ENCODE measurements at places on chromosomes 12 and 14.

GRCh38 chr14:30235485-30235884, 307.8 kb upstream of the PRKD1 start:
- H3K4me1 ChIP-seq: no peaks in the 10 kb centered on the region
- H3K27me3 ChIP-seq: no peaks in the 10 kb centered on the region
- H3K4me3 ChIP-seq: no peak overlapping the region

- H3K27me3 ChIP-seq: no peaks in the 10 kb centered on the region
- no peaks in the 10 kb centered on the region for H3K4me1 ChIP-seq
- no peak overlapping the region for H3K4me3 ChIP-seq
Observed at GRCh38 chr14:100012478-100013327, 52.5 kb upstream of the EVL start.

DNA sequence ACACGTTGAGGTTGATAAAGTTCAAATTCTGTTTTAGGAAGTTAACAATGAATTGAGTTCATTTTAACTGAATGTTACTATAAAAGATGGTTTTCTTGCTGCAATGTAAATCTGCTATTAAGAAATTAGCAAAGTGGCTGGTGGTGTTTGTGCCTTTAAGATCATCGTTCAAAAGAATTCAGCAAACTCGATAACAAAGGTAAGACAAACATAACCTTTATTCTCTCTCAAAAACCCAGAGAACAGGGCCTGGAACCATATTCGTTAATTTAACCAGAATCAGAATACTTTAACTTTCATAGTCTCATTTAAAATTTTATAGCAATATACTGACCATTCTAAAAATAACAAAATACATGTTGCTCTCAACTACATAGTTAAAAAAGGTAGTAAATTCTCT, 3.4 kb downstream of the TMEM30B start:
- no peak for DNase-seq
- H3K27me3 ChIP-seq: no peaks in the 10 kb centered on the region
- peaks cover 17% of the 10 kb centered on the region for H3K4me1 ChIP-seq
- H3K36me3 ChIP-seq: no peaks in the 10 kb centered on the region

- H3K4me3 ChIP-seq: peak overlapping the region; percentile 95
- peaks cover 21% of the 10 kb centered on the region for H3K36me3 ChIP-seq
- no peak for DNase-seq
- peak overlapping the region; percentile 100 for H3K27ac ChIP-seq
Observed at GRCh38 chr12:55728186-55728938, 447 bp downstream of the CD63 start.

- H3K4me3 ChIP-seq: no peak overlapping the region
- no peaks in the 10 kb centered on the region for H3K36me3 ChIP-seq
- DNase-seq: no peak
- H3K4me1 ChIP-seq: peaks cover 10% of the 10 kb centered on the region
Observed at GRCh38 chr14:53006931-53007562, 56.2 kb upstream of the FERMT2 start.

DNA sequence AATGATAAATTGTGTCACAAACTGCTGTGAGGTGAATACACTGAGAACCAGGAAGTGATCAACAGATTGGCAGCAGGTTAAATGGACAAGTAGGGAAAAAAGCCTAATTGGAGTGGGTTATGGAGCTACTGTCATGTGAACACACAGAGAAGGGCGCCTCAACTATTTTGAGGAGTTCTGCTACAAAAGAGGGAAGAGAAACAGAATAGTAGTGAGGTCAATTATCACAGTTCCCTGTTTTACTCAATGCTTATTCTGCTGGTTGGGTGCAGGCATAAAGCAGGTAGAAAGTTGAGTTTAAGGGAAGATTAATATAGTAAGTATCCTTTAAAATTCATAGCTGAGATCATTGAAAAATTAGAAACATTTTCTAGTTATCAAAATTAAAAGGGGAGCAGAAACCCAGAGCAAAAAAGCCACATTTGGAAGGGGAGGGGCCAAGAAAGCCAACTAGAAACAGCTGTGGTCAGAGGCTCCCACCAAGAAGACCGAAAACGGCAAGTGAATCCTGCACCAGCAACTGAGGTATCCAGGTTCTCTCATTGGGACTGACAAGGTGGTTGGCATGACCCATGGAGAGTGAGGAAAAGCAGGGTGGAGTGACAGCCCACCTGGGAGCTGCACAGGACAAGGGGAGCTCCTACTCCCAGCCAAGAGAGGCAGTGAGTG, 105.7 kb downstream of the ZC3H14 start:
- no peak overlapping the region for H3K4me3 ChIP-seq
- no peaks in the 10 kb centered on the region for H3K27me3 ChIP-seq
- H3K27ac ChIP-seq: no peak overlapping the region
- DNase-seq: no peak
- peaks cover 3% of the 10 kb centered on the region for H3K4me1 ChIP-seq

GRCh38 chr14:90023176-90023896, 38.5 kb upstream of the KCNK13 start:
- H3K4me3 ChIP-seq: no peak overlapping the region
- no peak overlapping the region for H3K27ac ChIP-seq
- peaks cover 19% of the 10 kb centered on the region for H3K36me3 ChIP-seq
- no peak for DNase-seq
- H3K4me1 ChIP-seq: no peaks in the 10 kb centered on the region

DNA sequence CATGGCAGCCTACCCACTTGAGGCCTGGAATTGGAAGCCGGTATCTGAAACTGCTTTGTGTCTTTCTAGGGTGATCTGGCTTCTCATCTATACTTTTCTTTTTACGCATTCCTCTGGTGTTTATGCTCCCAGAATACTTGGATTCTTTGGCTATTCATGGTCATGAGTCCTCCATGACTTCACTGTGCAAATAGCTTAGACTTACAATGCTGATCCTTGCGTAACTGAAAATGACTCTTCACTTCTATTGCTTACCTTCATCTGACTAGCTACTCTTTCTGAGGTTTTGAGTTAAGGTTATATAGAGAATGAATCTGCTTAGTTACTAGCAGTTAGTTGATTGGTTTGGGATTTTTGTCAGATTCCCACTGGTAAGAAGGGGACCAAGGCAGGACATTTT, 121.7 kb upstream of the NOVA1 start:
- DNase-seq: no peak
- no peak overlapping the region for H3K4me3 ChIP-seq
- no peaks in the 10 kb centered on the region for H3K36me3 ChIP-seq
- H3K4me1 ChIP-seq: no peaks in the 10 kb centered on the region
- H3K27ac ChIP-seq: no peak overlapping the region
- H3K27me3 ChIP-seq: no peaks in the 10 kb centered on the region

DNA sequence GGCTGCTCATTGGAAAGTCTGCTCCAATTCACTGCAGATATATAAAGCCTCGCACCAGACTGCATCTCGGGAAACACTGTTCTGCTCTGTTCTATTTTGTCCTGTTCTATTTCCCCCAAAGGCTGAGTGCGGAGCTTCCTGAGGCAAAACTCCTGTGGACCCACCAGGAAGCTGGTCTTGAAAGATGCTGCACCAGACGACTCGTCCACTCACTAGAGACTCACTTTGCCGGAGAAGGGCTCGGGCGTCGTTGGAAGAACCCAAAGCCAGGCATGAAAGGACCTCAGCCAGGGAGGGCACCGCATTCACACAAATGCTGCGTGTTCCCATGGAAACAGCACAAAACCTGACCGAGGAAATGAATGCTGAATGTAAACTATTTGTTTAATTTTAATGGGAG, 331.2 kb upstream of the SFSWAP start:
- DNase-seq: no peak
- no peaks in the 10 kb centered on the region for H3K36me3 ChIP-seq
- no peak overlapping the region for H3K4me3 ChIP-seq
- no peaks in the 10 kb centered on the region for H3K4me1 ChIP-seq

- no peak for DNase-seq
- H3K4me1 ChIP-seq: peaks cover 4% of the 10 kb centered on the region
- no peak overlapping the region for H3K27ac ChIP-seq
- H3K4me3 ChIP-seq: no peak overlapping the region
- H3K36me3 ChIP-seq: no peaks in the 10 kb centered on the region
Observed at GRCh38 chr12:52822771-52823510, 9.0 kb upstream of the KRT4 start.

DNA sequence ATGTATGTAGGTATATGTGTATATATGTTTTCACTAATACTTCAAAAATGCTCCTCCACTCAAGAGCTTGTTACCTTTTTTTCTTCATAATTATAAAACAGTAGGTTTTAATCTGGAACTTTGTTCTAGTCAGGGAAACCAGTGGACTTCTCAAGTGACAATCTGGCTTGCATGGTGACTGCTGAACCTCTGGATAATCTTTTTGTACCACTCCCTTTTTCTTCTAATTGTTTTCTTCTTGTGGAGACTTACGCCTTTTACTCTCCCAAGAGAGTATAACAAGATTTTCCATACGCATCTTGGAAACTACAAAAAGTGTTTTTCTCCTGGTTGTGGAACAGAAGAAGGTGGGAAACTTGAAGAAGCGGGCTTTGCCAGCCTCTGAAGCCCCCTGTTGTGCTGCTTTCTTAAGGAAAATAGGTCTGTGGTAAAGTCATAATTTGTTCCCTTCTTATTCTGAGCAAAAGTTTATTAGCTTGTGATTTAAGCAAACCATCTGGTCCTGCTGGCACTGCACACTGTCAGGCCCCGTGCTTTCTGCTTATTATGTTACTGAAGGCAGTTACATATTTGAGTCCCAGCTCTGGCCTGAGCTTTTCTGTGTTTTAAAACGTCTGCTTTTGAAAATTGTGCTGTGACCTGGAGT, 291.8 kb downstream of the ERC1 start:
- H3K27ac ChIP-seq: peak overlapping the region; percentile 35
- no peak overlapping the region for H3K4me3 ChIP-seq
- H3K27me3 ChIP-seq: no peaks in the 10 kb centered on the region
- peaks cover 18% of the 10 kb centered on the region for H3K4me1 ChIP-seq
- H3K36me3 ChIP-seq: no peaks in the 10 kb centered on the region

- H3K27ac ChIP-seq: no peak overlapping the region
- H3K4me3 ChIP-seq: no peak overlapping the region
- no peak for DNase-seq
- no peaks in the 10 kb centered on the region for H3K27me3 ChIP-seq
- peaks cover 14% of the 10 kb centered on the region for H3K4me1 ChIP-seq
Observed at GRCh38 chr12:110540048-110540447, 37.9 kb downstream of the RAD9B start.

- H3K36me3 ChIP-seq: no peaks in the 10 kb centered on the region
- no peak for DNase-seq
- H3K4me3 ChIP-seq: no peak overlapping the region
- no peak overlapping the region for H3K27ac ChIP-seq
- H3K27me3 ChIP-seq: no peaks in the 10 kb centered on the region
Observed at GRCh38 chr14:89625244-89625713, 208.2 kb upstream of the FOXN3 start.

DNA sequence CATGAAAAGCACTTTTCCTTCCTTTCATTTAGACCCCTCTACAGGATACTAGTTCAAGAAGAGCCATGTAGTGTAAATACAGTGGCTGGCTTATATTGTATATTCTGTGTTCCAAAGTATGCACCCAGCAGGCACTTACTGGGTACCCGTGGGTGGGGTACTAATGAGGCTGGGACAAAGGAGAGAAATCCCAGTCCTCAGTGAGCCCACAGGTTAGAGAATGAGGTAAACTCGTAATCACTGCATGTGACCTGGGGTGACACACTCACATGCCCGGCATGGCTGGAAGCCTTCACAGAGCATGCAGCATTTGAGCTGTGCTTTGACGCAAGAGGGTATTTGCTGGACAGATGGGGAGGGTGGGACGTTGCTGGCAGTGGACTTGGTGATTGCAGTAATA, 17.1 kb downstream of the SLC24A4 start:
- H3K4me1 ChIP-seq: no peaks in the 10 kb centered on the region
- DNase-seq: no peak
- no peaks in the 10 kb centered on the region for H3K36me3 ChIP-seq
- no peaks in the 10 kb centered on the region for H3K27me3 ChIP-seq

DNA sequence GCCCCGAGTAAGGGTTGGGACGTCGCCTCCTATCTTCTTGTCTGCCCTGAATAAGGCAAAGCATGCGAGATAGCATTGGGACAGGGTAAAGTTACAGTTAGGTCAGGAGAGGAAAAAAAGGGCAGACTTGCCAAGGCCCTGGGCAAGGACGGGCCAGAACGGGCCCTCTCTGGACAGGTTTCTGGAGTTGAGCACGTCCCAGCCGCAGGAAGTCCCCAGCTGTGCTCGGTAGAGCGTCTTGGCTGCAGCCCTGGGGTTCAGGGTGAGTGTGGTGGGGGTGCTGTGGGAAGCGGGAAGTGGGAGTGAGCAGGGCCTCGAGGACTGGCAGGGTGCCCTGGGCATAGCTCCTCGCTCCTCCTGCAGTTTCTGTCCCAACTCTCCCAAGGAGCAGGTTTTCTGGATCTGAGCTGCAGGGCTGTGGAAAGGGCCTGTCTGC, 5.4 kb downstream of the RPS6KL1 start:
- H3K4me1 ChIP-seq: peaks cover 16% of the 10 kb centered on the region
- no peaks in the 10 kb centered on the region for H3K36me3 ChIP-seq
- H3K27me3 ChIP-seq: no peaks in the 10 kb centered on the region
- peak overlapping the region; percentile 56 for H3K27ac ChIP-seq

GRCh38 chr14:56237398-56237797, 119.2 kb downstream of the PELI2 start:
- H3K27me3 ChIP-seq: no peaks in the 10 kb centered on the region
- H3K4me1 ChIP-seq: no peaks in the 10 kb centered on the region
- H3K4me3 ChIP-seq: no peak overlapping the region
- H3K27ac ChIP-seq: no peak overlapping the region
- no peaks in the 10 kb centered on the region for H3K36me3 ChIP-seq
- no peak for DNase-seq

GRCh38 chr12:96143392-96143791, 50.8 kb upstream of the ELK3 start:
- H3K4me3 ChIP-seq: no peak overlapping the region
- H3K4me1 ChIP-seq: no peaks in the 10 kb centered on the region
- no peaks in the 10 kb centered on the region for H3K27me3 ChIP-seq
- no peak for DNase-seq
